ENCODE measurements at places on chromosomes 11 and 22. TPM values are rescaled to one million over a fixed set of nuclear protein-coding genes. Genes with fewer than 3 reads are reported as not detected.
A peak's percentile ranks its signal among the peaks of the same experiment; 100 is the strongest.

The RAB6A gene
- polyA plus RNA-seq = 122 TPM

The OR10A2 gene
- not detected for polyA plus RNA-seq

GRCh38 chr11:84722583-84723108, 904.5 kb downstream of the DLG2 start:
- no peak for DNase-seq

DNA sequence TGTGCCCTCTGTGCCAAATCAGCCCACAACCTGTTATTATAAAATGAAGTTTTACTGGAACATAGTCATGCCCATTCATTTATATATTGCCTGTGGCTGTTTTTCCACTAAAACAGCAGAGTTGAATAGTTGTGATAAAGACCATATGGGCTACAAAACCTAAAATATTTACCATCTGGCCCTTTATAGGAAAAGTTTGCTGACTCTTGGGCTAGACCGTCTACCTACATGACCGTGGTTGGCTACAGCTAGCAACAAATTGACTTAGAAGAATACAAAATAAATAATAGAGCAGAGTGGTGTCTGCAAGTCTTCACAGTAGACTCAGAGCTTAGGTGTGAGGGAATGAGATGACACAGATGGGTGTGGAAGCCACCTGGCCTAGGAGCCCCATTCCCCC, 11.2 kb upstream of the IL18BP start:
- DNase-seq = no peak

DNA sequence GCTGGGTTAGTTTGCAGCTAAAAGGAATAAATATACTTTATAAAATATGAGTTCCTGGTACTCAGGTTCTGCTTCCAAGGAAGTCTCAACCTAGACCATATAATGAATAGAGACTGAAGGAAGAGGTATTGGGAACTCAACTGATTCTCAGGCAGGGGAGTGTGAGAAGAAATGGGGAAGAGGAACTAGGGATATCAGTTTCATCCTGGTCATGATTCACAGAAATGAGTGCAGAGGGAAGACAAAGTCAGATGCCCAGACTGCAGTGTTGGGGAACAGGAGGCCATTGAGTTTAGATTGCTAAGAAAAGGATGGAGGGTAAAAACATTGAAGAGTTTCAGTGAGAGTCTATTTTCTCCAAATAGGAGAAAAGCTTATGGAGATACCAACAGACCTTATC, 28.8 kb downstream of the PLAAT5 start:
- DNase-seq = no peak

- no peak for DNase-seq
Measured at GRCh38 chr11:111729831-111730311, 36.3 kb downstream of the PPP2R1B start.

DNA sequence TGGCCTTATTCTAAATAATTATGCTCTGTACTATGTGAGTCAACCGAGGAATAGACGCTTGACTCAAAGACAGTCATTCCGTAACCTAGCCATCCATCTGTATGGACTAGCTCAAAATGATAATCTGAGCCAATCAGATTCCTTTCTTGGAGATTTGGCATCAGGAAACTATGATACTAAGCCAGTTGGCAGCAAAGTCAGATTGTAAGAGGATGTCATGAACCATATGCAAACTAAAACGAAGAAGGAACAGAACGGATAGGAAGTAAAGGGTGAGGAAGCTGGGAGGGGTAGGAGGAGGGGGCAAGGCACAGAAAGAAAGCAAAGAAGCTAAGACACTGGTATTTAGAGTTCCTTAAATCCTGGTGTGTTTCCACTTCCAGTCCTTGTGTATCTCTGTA, 10.7 kb upstream of the SESN3 start:
- no peak for DNase-seq

GRCh38 chr11:13364388-13364787, 86.8 kb downstream of the BMAL1 start:
- no peak for DNase-seq

The PRG3 gene
- not detected for polyA plus RNA-seq

- DNase-seq = no peak
Measured at GRCh38 chr11:27375370-27375769, 12.4 kb upstream of the CCDC34 start.

- DNase-seq = no peak
Measured at GRCh38 chr11:2899080-2899783, 13.7 kb upstream of the CDKN1C start.

GRCh38 chr22:19174106-19175025, 4.2 kb downstream of the SLC25A1 start:
- DNase-seq = no peak

The NLRP14 gene
- polyA plus RNA-seq = not detected

DNA sequence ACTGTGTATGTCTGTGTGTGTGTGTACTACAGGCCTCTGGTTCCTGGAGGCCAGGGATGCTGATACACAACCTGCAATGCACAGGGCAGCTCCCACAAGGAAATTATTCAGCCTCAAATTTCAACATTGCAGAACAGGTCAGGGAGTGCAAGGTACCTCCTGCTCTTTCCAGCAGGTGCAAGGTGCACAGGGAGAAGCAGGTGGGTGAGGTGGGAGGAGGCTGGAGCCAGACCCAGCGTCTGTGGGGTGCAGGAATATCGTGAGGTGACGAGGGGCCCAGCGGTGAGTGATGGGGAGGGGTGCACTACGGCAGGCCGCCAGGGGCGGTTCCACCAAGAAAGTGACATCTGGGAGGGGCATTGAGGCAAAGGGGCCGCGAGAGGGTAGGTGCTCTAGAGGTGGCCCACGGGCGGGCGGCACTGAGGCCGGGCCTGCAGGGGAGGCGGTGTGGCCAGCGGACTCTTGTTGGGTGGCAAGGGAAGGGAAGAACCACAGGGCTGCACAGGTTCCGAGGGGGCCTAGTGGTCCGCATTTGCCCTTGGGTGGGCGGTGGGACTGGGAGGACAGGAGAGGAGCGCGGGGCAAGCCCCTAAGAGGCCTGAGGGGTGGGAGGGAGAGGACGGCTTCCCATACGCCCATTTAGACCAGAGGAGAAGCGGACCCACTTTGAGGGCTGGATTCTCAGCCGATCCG, 21.6 kb downstream of the DGCR6L start:
- DNase-seq = no peak

GRCh38 chr22:20080445-20080775, 369 bp downstream of the DGCR8 start:
- DNase-seq = no peak

DNA sequence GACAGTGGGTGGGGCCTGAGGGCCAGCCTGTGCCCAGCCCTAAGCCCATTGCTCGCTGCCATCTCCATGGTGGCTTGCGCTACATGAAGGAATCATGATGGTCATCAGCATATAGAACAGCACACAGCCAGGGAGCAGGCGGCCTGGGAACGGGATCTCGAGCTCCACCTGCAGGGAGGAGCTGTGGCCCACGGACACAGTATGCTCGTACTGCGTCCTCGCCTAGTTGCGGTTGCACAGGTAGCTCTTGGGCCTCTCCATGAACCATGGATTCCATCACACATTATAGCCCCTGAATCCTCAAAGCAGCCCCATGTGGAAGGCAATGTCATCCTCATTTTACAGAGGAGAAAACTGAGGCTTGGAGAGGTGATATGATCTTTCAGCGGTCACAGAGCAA, 15.1 kb downstream of the SEC14L4 start:
- DNase-seq = no peak

- DNase-seq = peak; percentile 21
Measured at GRCh38 chr11:124402326-124402922, 3.6 kb upstream of the OR8B3 start.

The TSPAN18 gene
- 7.3 TPM for polyA plus RNA-seq

The KRTAP5-10 gene
- polyA plus RNA-seq = not detected

DNA sequence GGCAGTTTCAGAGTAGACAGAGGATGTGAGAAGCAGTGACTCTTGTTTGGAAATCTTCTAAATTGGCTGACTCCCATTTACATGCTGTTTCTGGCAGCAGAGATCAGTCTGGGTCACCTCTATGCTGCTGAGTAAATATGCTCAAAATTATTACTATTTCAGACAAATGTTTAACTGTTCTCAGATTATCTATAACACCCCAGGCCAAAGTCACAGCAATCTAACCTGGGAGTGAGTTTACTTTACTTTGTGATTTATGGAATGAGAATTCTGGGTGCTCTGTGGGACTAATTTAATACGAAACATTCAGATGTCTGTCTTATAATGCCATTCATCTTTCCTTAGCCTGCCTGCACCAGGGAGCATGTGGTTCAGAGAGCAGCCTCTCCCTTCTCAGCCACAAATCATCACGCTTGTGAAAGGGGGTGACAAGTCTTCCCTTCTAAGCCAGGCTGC, 282.5 kb upstream of the MPPED2 start:
- DNase-seq = no peak

DNA sequence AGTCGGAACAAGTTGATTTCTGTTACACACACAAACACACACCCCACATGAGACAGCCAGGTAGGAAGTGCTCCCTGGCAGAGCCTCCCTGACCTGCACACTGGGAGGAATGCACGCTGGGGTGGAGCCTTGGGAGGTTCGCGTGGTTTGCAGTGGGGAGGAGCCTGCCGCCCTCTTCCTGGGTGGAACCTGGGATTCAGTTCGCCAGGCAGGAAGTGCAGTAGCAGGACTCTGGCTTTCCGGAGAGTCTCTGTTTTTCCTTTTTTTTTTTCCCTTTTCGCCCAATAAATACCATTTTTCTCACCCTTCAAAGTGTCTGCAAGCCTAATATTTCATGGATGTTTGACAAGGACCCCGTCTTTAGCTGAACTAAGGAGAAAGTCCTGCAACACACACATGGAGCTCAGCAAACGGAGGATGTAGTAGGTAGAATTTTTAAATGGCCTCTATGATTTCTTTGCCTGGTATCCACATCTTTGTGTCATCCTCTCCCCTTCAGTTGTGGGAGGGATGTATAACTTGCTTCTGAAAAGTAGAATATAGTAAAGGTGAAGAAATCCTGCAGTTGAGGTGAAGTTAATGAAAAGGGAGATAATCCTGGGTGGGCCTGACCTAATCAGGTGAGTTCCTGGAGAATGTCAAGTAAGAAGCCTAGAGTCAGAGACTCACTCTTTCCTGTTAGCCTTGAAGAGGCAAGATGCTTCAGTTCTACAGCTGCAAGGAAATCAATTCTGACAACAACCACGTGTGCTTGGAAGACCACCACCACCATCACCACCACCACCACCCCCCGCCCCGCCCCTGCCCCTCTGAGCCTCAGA, 72.9 kb downstream of the PIWIL4 start:
- DNase-seq = no peak

DNA sequence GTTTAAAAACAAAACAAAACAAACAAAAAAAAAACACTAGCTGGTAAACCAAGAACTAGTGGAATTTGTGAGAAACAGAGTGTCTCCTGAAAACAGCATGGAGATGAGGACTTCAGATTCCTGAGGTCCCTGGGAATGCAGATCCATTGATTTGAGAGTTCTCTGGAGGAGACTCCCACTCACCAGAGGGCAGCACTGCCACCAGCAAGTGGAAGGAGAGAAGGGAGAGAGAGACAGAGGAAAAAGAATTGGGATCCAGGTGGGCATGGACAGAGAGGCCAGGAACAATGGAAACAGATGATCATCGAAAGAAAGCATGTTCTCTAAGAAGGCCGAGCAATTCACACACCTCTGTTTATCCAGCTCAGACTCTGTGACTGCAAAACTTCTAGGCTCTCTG, 31.8 kb downstream of the ETS1 start:
- no peak for DNase-seq

The NAT10 gene
- 28.0 TPM for polyA plus RNA-seq

The ESAM gene
- 1.3 TPM for polyA plus RNA-seq

The FADS3 gene
- polyA plus RNA-seq = 3.0 TPM

DNA sequence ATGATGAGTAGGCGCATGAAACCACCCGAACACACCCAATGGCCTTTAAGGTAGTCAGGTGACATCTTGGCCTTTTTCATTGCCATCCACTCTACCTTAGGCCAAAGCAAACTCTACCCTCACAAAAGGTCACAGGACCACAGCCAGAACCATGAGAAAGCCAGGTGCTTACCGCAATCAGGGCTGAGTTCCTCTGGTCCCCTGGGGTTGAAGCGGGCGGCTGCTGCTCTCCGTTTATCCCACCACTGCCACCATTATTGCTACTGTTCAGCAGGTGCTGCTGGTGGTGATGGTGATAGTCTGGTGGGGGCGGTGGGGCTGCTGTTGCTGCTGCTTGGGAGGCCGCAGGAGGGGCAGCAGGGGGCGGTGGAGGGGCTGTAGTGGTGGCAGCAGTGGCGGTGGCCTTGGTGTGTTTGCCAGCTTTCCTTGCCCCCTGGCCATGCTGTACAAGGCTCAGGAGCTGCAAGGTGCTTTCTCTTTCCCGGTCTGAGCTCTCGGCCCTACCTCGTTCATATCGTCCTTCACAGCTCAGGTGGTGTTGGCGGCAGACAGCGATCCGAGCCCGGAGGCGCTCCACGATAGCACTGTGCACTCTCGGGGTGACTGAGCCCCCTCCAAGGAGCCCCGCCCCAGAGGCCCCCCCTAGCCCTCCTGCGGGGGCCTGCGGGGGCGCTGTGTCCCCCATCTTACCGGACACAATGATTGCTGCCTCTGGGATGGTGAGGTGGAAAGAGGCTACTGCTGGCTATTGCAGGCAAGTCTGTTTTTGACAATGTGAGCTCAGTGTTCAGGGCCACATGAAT, 1.6 kb downstream of the MAML2 start:
- DNase-seq = peak; percentile 70

DNA sequence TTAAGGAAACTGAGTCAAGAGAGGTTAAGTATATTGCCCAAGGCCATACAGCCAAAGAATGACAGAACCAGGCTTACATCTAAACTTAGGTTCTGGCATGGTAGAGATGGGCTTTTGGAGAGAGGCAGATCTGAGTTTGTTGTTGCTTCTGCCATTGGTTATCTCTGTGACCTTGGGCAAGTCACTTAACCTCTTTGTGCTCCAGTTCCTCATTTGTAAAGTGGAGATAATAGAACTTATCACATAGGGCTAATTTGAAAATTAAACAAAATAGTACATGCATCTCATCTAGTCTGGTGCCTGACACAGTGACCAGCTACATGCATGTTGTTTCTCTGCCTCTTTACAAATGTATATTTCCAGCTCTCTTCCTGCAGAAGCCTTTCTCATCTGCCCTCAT, 47.0 kb upstream of the PLET1 start:
- DNase-seq = no peak

- DNase-seq = peak; percentile 87
Measured at GRCh38 chr11:64230171-64230984, at the start of gene DNAJC4. Gene DNAJC4 (plus strand): TSS chr11:64230548. CDS start chr11:64230855, 307 bp downstream.

The CLMP gene
- polyA plus RNA-seq = 0.97 TPM

DNA sequence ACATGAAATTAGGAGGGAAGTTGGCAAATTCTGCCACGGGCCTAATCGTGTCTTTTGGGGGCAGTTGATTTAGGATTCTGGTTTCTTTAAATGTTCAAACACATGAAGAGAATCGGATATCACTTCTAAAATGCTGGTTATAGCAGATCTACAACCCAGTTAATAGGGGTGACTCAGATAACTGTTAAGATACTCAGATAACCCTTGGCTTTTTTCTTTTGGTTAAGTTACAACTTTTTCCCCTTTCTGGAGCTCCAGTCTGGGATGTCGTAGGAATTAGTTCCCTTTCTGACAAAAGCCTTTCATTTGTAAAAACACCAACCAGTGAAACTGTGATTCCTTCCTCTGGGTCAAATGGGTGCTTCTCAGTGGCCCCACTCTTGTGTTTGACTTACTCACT, 976 bp downstream of the DEPDC7 start:
- no peak for DNase-seq
